ENCODE measurements at places on chromosomes 16 and 17. TPM values are rescaled to one million over a fixed set of nuclear protein-coding genes. Genes with fewer than 3 reads are reported as not detected.
A peak's percentile ranks its signal among the peaks of the same experiment; 100 is the strongest.

The LAT gene
- 4.3 TPM for polyA plus RNA-seq

The CHD9NB gene
- not detected for polyA plus RNA-seq

The SSTR5 gene
- not detected for polyA plus RNA-seq

The SOST gene
- polyA plus RNA-seq: 0.29 TPM

The SCARF1 gene
- polyA plus RNA-seq: 5.9 TPM

The MYH11 gene
- 25.7 TPM for polyA plus RNA-seq

The KRTAP3-2 gene
- polyA plus RNA-seq: not detected

The KCNJ18 gene
- not detected for polyA plus RNA-seq

The BICDL2 gene
- 4.3 TPM for polyA plus RNA-seq

The CA4 gene
- not detected for polyA plus RNA-seq

The DHRS11 gene
- 30.6 TPM for polyA plus RNA-seq

The CLEC19A gene
- polyA plus RNA-seq: 0.11 TPM

The CCT6B gene
- not detected for polyA plus RNA-seq

DNA sequence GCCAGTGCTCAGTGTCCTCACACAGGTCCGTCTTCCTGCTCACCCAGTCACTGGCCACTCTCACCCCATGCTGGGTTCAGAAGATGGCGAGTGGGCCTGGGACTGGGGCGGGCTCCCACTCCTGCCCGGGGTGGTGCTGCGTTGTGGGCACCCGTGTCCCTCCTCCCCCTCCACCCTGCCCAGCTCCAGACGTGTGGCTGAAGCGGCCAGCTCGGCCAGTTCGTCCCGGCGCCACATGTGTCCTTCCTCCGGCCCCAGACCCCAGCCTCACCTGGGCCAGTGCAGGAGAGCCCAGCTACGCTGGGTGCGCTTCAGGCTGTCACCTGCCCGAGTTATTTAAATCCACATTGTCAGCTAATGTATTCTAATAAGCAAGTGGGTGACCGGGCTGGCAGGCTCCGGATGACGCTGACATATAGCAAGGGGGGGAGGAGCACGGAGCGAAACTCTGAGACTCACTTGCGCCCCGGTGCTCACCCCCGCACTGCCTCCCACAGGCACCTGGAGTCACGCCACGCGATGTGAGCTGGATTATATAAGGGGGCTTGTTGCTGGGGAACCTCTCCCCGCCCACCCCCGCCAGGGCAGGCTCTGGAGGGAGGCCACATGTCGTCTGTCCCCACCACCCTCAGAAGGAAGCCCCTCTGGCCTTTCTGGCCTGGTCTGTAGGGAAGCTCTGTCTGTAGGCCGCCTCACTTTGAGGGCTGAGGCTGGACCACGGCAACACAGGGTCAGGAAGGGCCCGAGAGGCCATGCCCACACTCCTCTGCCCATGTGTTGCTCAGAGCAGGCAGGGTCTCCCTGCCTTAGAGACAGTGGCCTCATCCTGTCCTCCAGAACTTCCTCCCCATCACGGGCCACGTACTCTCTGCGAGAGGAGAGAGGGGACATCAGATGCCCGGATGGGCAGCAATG, 7.1 kb upstream of the BAIAP2 start:
- DNase-seq: no peak

- DNase-seq: no peak
These were observed 223.7 kb downstream of the SEC14L1 start for GRCh38 chr17:77364381-77364911.

DNA sequence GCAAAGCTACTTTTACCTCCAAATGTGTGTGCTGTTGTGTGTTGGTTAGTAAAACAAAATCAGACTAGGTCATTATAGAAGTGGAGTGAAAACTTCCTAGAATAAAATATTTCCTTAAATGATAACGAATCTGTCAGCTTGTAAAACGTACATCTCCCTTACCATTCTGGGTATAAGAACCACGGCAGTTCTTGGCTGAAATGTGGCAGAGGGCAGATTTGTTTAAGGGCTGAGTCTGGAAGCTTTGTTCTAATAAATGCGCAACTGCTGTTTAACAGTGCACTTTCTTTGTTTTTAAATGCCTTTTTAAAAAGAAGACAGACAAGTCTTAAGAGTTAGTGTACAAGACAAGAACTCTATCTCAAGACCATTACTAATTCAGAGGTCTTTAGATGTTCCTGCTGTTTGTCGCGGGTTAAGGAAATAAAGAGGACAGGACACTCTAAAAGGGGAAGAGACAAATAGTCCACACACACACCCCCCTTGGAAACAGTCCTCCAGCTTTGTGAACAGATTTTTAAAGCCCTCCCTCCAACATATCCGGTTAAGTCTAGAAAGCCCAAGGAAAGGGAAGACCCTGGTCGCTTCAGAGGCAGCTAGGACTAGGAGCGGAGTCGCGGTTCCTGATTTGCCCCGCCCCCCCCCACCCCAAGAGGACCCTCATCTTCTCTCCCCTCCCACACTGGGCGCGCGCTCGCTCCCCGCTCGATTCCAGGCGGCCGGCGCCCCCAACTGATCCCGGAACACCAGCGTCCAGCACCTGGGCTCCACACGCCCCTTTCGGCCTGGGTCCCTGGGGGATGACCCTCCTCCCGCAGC, 658 bp downstream of the SYNRG start:
- peak; percentile 76 for DNase-seq

DNA sequence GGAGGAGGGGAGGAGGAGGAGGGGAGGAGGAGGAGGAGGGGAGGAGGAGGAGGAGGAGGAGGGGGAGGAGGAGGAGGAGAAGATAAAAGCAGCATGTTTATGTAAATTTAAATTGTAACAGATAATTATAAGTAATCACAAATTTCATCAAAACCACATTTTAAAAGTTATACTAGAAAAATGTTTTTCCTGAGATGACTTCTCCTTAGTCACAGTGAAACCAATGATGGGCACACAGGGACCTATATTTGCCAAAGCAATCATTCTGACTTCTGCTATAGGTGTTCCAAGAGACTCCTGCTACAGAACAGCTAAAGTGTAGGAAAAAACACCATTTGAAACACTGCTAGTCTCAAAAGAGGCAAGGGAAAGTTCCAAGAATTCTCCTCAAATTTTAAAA, 66.4 kb downstream of the CEP95 start:
- DNase-seq: no peak

GRCh38 chr16:24552705-24553246, 13.4 kb downstream of the RBBP6 start:
- no peak for DNase-seq

- peak; percentile 43 for DNase-seq
These were observed 1.7 kb downstream of the KANSL1 start for GRCh38 chr17:46191322-46192188.

- DNase-seq: no peak
These were observed 7.7 kb downstream of the CES1 start for GRCh38 chr16:55825115-55825728.

- no peak for DNase-seq
These were observed 27.5 kb upstream of the NPTX1 start for GRCh38 chr17:80503921-80504320.

- no peak for DNase-seq
These were observed 183.1 kb upstream of the CCL2 start for GRCh38 chr17:34071886-34072420.

GRCh38 chr17:16005636-16006035, 6.0 kb downstream of the TTC19 start:
- DNase-seq: no peak

- no peak for DNase-seq
These were observed 19.8 kb upstream of the CMIP start for GRCh38 chr16:81424771-81425170.

- no peak for DNase-seq
These were observed 39.3 kb upstream of the BRD7 start for GRCh38 chr16:50408001-50408561.

GRCh38 chr17:37570527-37571093, 38.6 kb downstream of the SYNRG start:
- no peak for DNase-seq

- DNase-seq: no peak
These were observed 16.2 kb downstream of the SLC43A2 start for GRCh38 chr17:1612400-1612799.

- DNase-seq: no peak
These were observed 8.3 kb downstream of the PIK3R6 start for GRCh38 chr17:8859027-8859803.

DNA sequence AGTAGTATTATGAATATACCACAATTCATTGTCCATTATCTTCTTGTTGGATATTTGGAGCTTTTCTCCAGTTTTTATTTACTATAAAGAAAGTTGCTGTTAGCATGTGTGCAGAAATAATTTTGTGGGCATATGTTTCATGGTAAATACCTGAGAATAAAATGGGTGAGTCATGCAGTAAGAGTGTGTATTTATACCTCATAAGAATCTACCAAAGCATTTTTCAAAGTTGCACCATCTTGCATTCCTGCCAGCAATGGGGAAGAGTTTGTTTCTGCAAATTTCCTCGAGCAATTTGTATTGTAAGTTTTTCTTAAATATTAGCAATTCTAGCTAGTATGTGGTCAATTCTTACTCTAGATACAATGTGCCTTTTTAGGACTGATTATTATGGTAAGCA, 7.9 kb upstream of the MON1B start:
- no peak for DNase-seq

DNA sequence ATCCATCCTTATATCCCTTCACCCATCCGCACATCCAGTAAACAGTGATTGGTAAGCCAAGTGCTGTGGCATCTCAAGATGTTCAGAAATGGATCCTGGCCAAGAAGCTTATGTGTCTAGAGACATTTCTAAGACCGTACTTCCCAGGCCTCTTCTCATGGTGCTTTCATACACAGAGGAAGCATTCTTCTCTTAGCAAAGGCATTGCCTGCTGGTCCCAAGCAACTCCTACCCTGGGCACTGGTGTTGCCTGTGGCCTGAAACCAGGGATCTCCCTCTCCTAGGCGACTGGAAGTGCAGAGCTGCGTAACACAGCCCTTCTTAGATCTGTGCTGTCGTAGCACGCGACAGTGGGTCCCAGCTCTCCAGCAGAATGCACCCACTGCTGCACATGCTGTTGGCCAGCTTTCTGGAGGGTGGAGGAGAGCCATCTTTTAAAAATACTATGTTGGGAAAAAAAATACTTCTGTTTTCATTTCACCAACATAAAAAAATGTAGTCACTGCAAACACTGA, 182.9 kb downstream of the CCDC182 start:
- no peak for DNase-seq

Data from muscle of arm (tissue), 14 donors.